IMR-90 (cell line): ENCODE measurements at places on chromosomes 1 and 21. TPM values are rescaled to one million over a fixed set of nuclear protein-coding genes. Genes with fewer than 3 reads are reported as not detected.
A peak's percentile ranks its signal among the peaks of the same experiment; 100 is the strongest.

The ANGPTL1 gene
- total RNA-seq, result under 0.01 TPM in 1 of 2 replicates, not detected in the other

GRCh38 chr1:208302699-208303238 is 58.6 kb upstream of the PLXNA2 start:
- no peak for DNase-seq

GRCh38 chr1:61539720-61540462 is 185.1 kb downstream of the TM2D1 start:
- no peak for DNase-seq

The RRP1 gene
- total RNA-seq, result 18.3 and 23.3 TPM in 2 replicates

GRCh38 chr1:87108228-87108627 is 193.8 kb downstream of the HS2ST1 start:
- DNase-seq, result no peak

- DNase-seq, result peak; percentile 53
These were observed at the start of gene PTCH2 for GRCh38 chr1:44842862-44843655. PTCH2 (minus strand) TSS chr1:44843253; CDS start chr1:44842932, 321 bp downstream.

DNA sequence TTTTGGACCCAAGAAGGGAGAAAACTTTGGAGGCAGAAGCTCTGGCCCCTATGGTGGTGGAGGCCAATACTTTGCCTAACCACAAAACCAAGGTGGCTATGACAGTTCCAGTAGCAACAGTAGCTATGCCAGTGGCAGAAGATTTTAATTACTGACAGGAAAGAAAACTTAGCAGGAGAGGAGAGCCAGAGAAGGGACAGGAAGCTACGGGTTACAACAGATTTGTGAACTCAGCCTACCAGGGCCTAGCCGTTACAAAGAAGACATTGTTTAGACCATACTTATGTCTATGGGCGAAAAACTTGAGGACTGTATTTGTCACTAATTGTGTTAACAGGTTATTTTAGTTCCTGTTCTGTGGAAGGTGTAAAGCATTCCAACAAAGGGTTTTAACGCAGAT is 10.4 kb upstream of the ACOT11 start:
- DNase-seq, result no peak

- DNase-seq, result no peak
These were observed 90.1 kb upstream of the RNPC3 start for GRCh38 chr1:103435443-103435842.
